ENCODE measurements at places on chromosomes 16 and 17. TPM values are rescaled to one million over a fixed set of nuclear protein-coding genes. Genes with fewer than 3 reads are reported as not detected.

- DNase-seq = no peak
Measured at GRCh38 chr17:7462474-7463371, 16.7 kb downstream of the ZBTB4 start.

DNA sequence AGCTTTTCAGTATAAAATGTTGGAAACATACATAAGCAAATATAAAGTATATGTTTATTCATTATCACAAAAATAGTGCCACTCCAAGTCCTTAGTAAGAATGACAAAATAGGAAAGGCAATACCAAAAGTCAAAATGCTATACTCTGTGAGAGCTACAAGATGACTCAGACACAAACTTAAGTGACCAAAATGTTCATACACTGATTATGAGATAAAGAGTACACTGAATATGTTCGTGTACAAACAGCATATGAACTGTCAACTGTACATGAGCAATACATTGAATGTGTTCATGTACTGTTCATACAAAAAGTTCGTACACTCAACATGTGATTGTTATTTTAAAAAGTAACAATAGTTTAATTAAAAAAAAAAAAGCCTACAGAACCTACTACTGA is 103.3 kb downstream of the CA4 start:
- no peak for DNase-seq

GRCh38 chr17:1074886-1075605 is 78.1 kb downstream of the TIMM22 start:
- DNase-seq = no peak

DNA sequence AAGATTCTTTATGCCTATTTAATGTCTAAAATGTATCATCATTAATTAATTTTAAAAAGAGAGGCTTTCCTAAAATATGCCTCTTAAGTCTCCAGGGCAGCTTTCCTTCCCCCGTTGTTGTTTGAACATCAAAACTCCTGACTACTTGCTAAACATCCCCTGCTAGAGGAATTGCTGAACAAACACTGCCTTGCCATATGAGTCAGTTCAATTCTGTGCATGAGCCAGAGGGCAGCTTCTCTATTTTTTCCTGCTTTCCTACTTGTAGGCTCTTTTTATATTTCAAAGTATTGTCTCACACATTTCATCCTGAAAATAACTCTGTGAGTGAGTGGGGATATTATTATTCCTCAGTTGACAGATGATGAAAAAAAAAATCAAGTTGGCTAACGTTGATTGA is 143.4 kb downstream of the HS3ST4 start:
- no peak for DNase-seq

- peak; percentile 9 for DNase-seq
Measured at GRCh38 chr17:64634218-64634617, 27.9 kb downstream of the SMURF2 start.

The PERCC1 gene
- 0.81 TPM for total RNA-seq

The FOXJ1 gene
- total RNA-seq = 1.4 TPM
